ENCODE measurements at places on chromosomes 7 and 10.

- H3K27ac ChIP-seq: no peak overlapping the region
- peaks cover 7% of the 10 kb centered on the region for H3K27me3 ChIP-seq
- H3K4me1 ChIP-seq: no peaks in the 10 kb centered on the region
- H3K36me3 ChIP-seq: no peaks in the 10 kb centered on the region
These were observed 43.7 kb upstream of the WAC start for GRCh38 chr10:28489206-28489605.

DNA sequence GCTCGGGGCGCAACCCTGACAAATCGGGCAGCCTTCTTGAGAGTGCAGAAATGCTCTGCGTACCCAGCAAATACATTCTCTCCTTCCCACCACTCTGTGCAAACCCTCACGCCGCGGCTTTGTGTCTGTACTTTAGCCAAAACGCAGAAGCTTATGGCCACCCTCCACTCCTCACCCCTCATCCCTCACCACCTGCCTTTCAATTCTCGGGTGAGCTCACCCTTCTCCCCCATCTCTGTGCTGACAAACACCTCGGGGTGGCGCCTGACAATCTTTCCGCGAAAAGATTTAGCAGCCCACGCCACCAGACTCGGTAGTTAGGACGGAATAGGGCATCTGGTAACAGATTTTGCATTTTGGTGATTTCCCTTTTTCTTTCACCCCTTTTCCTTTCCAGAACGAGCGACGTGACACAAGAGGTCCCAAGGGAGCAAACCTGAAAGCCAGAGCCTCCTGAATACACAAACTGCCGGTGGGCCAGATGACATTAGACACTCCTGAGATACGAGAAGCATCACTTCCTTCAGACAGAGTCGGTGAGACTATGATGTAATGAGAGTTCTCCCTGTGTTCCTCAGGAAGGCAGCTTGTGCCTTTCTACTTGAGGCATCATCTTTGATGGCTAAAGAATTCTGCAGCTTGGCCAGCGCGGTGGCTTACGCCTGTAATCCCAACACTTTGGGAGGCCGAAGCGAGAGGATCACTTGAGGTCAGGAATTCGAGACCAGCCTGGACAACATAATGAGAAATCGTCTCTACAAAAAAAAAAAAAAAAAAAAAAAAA lies 671 bp upstream of the ATAD1 start:
- peaks cover 29% of the 10 kb centered on the region for H3K4me1 ChIP-seq
- peak; percentile 84 for DNase-seq
- peak overlapping the region; percentile 94 for H3K27ac ChIP-seq

DNA sequence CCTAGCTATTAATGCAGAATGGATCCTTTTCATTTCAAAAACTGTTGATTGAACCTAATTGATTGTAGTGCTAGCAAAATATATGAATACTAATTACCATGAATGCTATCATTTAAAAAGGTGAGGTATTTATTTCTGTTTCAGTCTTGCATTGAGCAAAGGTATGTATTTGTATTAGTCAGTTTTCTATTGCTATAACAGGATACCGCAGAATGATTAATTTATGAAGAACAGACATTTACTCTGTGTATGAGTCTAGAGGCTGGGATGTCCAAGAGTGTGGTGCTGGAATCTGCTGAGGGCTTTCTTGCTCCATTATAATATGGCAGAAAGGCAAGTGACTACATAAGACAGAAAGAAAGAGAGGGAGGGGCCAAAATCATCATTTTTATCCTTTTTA lies 199.2 kb downstream of the KIF20B start:
- DNase-seq: no peak
- no peak overlapping the region for H3K4me3 ChIP-seq
- H3K27me3 ChIP-seq: peaks cover 13% of the 10 kb centered on the region
- H3K4me1 ChIP-seq: no peaks in the 10 kb centered on the region
- no peak overlapping the region for H3K27ac ChIP-seq
- no peaks in the 10 kb centered on the region for H3K36me3 ChIP-seq

- no peak overlapping the region for H3K27ac ChIP-seq
- no peaks in the 10 kb centered on the region for H3K36me3 ChIP-seq
- DNase-seq: no peak
- H3K4me1 ChIP-seq: no peaks in the 10 kb centered on the region
- no peaks in the 10 kb centered on the region for H3K27me3 ChIP-seq
These were observed 21.9 kb upstream of the VIPR2 start for GRCh38 chr7:159166530-159166929.

DNA sequence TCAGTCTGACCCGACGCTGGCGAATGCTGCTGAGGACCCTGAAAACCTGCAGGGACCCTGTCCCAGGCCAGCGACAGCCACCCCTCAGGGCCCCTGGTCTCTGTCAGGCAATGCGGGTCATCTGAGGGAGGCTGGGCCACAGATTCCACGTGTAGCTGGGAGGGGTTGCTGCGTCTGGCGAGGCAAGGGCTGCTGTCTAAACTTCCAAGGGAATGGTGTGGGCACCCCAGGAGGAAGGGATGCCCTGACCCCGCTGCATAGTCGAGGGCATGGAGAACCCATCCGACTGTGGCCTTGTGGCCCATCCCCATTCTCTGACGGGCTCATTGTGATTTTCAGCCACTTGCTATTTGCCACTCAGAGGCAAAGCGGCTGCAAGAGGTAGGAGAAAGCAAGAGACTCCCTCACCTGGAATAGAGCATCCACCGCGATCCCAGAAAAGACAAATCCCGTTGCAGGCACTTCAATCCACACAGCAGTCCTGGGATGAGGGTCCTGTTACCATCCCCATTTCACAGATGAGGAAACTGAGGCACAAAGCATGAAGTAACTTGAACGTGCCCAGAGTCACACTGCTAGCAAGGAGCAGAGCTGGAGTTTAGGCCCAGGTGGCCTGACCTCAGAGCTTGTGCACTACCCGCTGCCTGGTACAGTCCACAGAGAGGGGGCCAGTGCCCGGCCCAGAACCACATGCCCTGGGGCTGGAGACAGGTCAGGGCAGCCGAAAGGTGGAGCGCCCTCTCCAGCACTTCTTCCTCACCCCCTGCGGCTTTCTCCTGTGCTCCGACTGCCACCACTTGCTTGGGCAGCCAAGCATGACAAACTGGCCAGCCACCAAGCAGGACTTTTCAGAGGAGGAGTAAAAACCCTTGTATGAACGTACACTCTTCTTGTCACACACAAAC lies 163.8 kb upstream of the KLF14 start:
- peaks cover 97% of the 10 kb centered on the region for H3K4me1 ChIP-seq
- H3K27me3 ChIP-seq: no peaks in the 10 kb centered on the region
- H3K4me3 ChIP-seq: peak overlapping the region; percentile 36
- DNase-seq: peak; percentile 30
- H3K36me3 ChIP-seq: peaks cover 95% of the 10 kb centered on the region

DNA sequence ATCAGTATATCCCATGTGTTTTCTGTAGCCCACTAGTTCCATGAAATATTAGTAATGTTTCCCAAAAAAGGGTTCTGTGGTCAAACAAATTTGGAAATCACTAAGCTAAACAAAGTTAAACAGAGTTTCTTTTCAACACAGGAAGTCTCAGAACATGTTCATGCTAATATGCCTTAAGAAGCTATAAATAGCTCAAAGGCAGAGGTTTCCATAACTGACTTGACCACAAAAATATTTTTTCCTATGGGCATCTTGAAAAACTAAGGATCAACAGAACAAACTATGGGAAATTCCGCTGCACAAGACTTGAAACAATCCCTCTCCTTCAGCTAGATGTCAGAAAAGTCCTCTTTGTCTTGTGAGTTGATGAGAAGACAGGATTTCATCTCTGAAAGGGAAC lies 59.7 kb downstream of the SEM1 start:
- DNase-seq: no peak
- no peaks in the 10 kb centered on the region for H3K27me3 ChIP-seq
- H3K27ac ChIP-seq: no peak overlapping the region
- H3K4me1 ChIP-seq: no peaks in the 10 kb centered on the region
- no peak overlapping the region for H3K4me3 ChIP-seq

GRCh38 chr7:69108097-69108496 lies 490.2 kb upstream of the AUTS2 start:
- no peaks in the 10 kb centered on the region for H3K4me1 ChIP-seq
- H3K27ac ChIP-seq: no peak overlapping the region
- no peak overlapping the region for H3K4me3 ChIP-seq
- DNase-seq: no peak
- peaks cover 2% of the 10 kb centered on the region for H3K27me3 ChIP-seq

GRCh38 chr10:50286996-50287803 lies 35.9 kb upstream of the ASAH2 start:
- no peaks in the 10 kb centered on the region for H3K36me3 ChIP-seq
- no peaks in the 10 kb centered on the region for H3K4me1 ChIP-seq
- DNase-seq: no peak
- H3K27me3 ChIP-seq: peaks cover 10% of the 10 kb centered on the region
- H3K4me3 ChIP-seq: no peak overlapping the region
- no peak overlapping the region for H3K27ac ChIP-seq

DNA sequence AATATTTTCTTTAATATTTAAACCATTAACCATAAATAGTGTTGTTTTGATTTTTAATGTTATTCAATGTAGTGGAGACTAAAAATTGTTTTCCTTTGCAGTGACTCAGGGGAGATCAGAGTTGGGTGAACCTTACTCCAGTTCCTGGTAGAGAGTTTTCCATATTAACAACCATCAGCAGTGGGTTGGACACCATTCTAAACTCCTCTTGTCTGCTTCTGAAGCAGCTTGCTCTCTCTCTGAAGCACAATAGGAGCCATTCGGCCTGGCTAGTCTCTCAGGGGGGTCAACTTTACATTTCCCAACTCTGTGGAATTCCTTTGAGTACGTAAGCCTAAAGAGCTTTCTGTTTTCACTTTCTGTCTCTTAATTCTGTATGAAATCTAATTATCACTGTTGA lies 9.4 kb upstream of the NRG3 start:
- no peaks in the 10 kb centered on the region for H3K4me1 ChIP-seq
- no peak overlapping the region for H3K4me3 ChIP-seq
- no peak overlapping the region for H3K27ac ChIP-seq
- H3K27me3 ChIP-seq: peaks cover 4% of the 10 kb centered on the region
- no peak for DNase-seq
- H3K36me3 ChIP-seq: no peaks in the 10 kb centered on the region

GRCh38 chr7:130273081-130273932 lies 6.6 kb downstream of the CPA2 start:
- peaks cover 4% of the 10 kb centered on the region for H3K27me3 ChIP-seq
- peak overlapping the region; percentile 34 for H3K4me3 ChIP-seq
- peaks cover 41% of the 10 kb centered on the region for H3K4me1 ChIP-seq
- peak; percentile 39 for DNase-seq

DNA sequence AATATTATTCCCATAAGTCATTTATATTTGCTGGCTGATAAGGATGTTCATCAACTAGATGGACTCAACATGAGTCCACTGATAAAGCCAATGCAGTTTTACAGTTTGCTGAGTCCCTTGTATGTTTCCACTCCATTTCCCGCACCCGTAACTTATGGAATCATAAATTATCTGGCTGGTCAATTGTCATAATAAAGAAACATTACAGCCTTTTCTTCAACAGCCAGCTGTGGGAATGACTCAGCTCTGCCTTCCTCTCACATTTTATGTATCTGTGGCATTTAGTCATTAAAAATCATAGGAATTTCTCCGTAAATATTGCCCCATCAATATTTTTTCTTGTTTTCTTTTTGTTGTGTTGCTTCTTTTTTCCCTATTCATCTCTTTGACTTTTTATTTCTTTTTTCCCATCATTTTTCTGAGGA lies 22.3 kb upstream of the TMEM26 start:
- H3K27me3 ChIP-seq: peaks cover 2% of the 10 kb centered on the region
- H3K4me1 ChIP-seq: no peaks in the 10 kb centered on the region
- H3K27ac ChIP-seq: no peak overlapping the region
- no peaks in the 10 kb centered on the region for H3K36me3 ChIP-seq

DNA sequence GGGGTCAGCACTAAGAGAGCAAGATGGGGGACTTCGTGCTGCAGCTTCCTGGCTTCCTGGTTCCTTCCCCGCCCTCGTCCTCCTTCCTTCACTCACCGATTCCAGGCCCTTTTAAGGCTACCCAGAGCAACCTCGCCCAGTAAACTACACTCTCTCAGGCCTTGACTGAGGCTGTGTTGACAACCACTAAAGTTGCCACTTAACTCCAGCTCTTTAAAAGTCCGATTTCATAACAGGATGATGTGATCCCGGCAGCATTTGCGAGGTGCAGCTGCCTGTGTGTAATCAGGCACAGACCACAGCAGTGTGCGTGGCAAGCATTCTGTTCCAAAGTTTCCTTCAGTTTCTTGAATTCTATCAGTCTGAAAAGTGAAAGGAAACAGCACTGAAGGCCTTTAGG lies 110.6 kb downstream of the RAB11FIP2 start:
- peaks cover 5% of the 10 kb centered on the region for H3K4me1 ChIP-seq
- H3K36me3 ChIP-seq: no peaks in the 10 kb centered on the region
- H3K27ac ChIP-seq: no peak overlapping the region
- no peak overlapping the region for H3K4me3 ChIP-seq

GRCh38 chr7:55148571-55148970 lies 129.8 kb downstream of the EGFR start:
- no peak overlapping the region for H3K27ac ChIP-seq
- DNase-seq: no peak
- no peaks in the 10 kb centered on the region for H3K4me1 ChIP-seq
- H3K4me3 ChIP-seq: no peak overlapping the region

DNA sequence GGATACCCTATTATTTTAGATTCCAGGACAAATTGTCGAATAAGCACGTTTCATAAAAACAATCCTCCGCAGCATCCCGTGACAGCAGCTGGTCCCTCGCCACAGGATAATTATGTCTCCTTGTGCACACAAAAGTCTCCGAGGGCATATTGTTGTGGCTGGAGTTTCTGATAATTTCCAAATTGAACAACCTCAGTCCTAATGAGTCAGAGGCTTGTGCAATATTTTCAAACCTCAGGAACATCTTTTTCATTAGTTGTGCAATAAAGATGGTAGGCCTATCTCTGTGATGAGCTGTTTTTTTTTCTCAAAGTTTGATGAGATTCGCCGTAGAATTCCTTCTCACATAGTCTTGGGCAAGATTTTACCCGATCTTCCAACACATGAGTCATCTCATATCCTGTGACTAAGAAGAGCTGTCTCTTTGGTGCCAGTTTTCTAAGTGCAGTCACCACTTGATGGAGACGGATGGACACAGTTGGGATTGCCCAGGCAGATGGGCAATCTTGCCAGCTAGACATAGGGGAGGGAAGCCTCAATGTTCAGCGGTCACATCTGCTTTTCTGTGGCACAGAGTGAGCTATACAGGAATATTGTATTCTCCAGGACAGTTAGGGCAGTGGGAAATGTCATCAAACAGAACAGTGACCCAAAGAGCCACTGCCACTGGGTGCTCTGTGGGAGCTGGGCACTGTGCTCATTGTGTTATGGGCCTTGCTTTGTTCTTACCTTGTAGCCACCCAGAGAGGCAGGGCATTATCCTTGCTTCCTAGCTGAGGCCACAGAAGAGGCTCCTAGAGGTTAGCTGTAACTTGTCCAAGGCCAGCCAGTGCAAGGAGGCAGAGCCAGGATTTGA lies 7.8 kb downstream of the HTRA1 start:
- no peak overlapping the region for H3K4me3 ChIP-seq
- no peak for DNase-seq
- H3K27me3 ChIP-seq: peaks cover 36% of the 10 kb centered on the region
- H3K27ac ChIP-seq: no peak overlapping the region
- H3K36me3 ChIP-seq: no peaks in the 10 kb centered on the region

- no peak overlapping the region for H3K27ac ChIP-seq
- no peaks in the 10 kb centered on the region for H3K4me1 ChIP-seq
- peaks cover 27% of the 10 kb centered on the region for H3K27me3 ChIP-seq
- no peak overlapping the region for H3K4me3 ChIP-seq
These were observed 81.6 kb upstream of the MYO3A start for GRCh38 chr10:25852364-25852941.
